Subcutaneous adipose tissue (tissue), 4 donors: ENCODE measurements at places on chromosomes 6 and 20. TPM values are rescaled to one million over a fixed set of nuclear protein-coding genes. Genes with fewer than 3 reads are reported as not detected.

KIF25 gene
- total RNA-seq, result 0.94 TPM

FAM135A gene
- 26.2 TPM for total RNA-seq

LINC00237 gene
- total RNA-seq, result not detected

ADGRB3 gene
- total RNA-seq, result 1.8 TPM

C6orf141 gene
- 4.1 TPM for total RNA-seq

HLA-DRB5 gene
- total RNA-seq, result not detected

BTN2A1 gene
- 20.7 TPM for total RNA-seq

PPP1R14C gene
- not detected for total RNA-seq

TP53TG5 gene
- total RNA-seq, result 0.57 TPM

KIF13A gene
- 58.2 TPM for total RNA-seq

SIGLEC1 gene
- total RNA-seq, result 36.0 TPM

PDE7B gene
- total RNA-seq, result 4.1 TPM

CFB gene
- total RNA-seq, result 25.1 TPM

BPIFB4 gene
- not detected for total RNA-seq

PRDM13 gene
- total RNA-seq, result not detected
